ENCODE measurements at places on chromosomes 5 and 9.
A peak's percentile ranks its signal among the peaks of the same experiment; 100 is the strongest.

DNA sequence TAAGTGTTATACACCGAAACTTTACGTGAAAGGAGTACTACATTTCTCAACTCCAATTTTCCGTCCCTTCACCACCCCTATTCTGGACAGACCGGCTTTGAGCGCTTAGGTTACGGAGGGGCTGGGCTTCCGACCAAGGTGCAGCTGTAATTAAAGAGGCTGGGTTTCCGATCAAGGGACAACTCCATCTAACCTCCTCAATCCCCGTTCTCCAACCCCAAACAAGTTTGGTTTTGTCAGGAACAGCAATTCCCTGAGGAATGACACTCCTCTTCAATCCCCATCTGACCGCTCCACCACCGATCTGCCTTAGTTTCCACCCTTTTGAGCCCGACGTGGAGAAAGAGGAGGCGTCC, 577 bp downstream of the TUT7 start:
- DNase-seq, result peak; percentile 4

DNA sequence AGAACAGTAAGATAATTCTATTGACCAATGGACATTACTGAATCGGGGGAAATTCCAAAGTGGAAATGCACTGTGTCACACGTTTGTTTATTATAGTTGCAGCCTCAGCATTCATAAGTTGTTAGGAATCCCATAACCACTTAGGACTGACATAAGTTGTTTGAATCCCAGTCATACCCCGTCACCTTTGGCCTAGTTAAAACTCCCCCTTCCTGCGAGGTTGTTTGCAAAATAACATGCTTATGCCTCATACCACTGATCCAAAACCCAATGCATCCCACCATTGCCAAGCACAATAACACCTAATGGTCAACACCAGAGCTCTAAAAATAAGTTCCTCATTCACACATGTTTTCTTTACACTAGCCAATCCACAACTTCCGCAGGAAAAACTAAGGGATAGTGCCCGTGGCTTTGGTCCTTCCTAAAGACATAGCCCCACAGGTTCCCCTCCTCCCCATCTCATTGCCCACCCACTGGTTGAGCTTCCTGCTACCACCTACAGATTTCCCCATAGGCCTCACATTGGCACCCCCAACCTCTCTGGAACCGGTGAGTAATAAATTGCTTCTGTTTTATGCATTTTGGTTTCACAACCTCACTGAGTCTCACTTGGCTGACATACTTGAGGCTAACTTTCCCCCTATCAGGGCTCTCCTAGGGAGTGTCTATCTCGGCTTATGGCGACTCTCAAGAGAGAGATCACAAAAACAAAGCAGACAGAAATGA, 42.3 kb upstream of the MUSK start:
- no peak for DNase-seq

- no peak for DNase-seq
Observed at GRCh38 chr5:140801494-140801841, 611 bp downstream of the PCDHA3 start.

DNA sequence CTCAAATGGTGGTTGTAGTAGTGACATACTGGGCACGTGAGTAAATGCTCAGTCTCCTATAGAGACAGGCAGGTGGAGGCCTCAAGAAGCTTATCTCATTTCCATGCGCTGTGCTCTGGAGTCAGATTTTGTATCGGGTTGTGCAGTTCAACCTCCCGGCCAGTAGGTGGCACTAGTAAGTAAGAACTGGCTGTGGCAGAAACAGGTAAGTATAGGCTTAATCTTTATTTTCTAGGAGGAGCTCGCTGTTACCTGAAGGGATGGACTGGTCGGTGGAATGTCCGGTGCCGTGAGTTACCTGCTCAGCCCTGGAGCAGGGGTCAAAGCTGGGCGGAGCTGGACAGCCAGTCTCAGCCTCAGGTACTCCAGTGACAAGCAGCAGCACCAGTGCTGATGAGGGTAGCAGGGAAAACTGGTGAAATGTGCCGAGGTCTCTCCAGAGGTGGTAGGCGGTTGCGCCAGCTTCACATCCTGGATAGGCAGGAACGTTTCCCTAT, 880.1 kb upstream of the SEMA6A start:
- DNase-seq, result peak; percentile 5

DNA sequence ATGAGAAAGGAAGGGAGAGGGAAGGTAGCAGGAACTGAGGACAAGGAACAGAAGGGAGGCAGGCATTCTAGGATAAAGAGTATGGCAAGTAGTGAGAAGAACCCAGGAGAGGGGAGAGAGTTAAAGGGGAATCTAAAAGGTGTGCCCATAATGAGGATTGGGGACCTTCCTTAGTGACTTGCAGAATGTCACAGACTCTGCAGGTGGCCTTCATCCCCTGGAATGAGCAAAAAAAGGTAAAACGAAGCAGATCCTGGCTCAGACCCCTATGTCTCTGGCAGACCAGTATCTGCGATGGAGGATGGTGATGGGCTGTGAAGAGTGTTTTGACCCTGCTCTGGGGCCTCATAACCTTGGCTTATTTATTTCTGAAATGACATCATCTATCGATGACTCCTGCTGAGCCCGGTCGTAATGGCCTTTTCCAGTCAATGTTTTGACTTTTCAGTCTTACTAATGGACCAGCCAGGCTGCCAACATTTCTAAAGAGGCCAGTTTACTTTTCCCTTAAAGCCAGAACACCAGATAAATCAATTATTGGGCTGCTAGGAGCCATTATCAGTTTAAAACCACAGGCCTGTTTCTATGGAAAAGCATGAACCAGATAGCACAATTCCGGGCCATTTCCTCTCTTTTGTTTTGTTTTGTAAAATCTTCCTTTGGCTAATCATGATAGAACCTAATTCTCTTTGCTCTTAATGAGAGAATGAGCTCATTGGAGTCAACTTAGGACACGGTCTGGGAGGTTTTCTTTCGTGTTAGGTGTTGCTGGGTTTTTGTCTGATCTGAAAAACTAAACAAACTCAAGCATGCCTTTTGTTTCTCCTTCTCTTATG, 3.1 kb downstream of the TMOD1 start:
- no peak for DNase-seq

All from HL-60 (cell line).